ENCODE measurements at places on chromosomes 3 and 15.
A peak's percentile ranks its signal among the peaks of the same experiment; 100 is the strongest.

DNA sequence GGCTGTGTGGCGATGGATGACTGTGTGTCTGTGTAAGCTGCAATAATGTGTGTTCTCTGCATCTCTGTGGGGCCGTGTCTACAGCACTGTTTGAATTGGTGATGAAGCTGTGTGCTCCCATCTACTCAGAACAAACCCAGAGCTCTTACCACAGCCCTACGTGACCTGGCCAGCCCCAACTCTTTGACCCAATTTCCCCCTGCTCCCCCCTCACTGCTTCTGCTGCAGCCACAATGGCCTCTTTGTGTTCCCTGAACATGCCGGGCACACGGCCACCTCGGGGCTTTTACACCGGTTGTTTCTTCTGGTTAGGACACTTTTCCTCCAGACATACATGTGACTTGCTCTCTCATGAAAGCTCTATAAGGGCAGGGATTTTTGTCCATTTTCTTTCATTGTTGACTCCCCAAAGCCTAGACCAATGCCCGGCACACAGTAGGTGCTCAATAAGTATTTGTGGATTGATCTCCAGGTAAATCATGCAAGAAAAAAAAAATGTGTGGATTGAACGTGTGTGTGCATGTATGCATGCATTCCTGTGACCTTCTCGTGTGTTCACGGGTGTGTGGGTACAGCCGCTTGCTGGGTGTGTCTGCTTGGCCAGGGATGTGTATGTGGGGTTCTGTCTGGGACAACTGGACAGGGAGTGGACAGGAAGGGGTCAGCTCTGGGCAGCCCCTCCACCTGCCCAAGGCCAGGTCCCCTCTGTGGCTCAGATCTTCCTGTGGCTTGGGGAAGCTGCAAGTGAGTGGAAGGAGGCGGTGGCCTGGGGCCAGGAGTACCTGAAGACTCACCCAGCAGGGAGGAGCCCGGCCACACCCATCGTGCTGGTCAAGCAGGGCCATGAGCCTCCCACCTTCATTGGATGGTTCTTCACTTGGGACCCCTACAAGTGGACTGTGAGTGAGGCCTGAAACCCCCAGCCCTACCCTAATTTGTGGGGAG, 14.8 kb downstream of the VILL start:
- peaks cover 16% of the 10 kb centered on the region for H3K4me1 ChIP-seq
- H3K27me3 ChIP-seq, result no peaks in the 10 kb centered on the region
- DNase-seq, result no peak
- H3K4me3 ChIP-seq, result peak overlapping the region; percentile 36
- no peaks in the 10 kb centered on the region for H3K36me3 ChIP-seq
- peak overlapping the region; percentile 75 for H3K27ac ChIP-seq

DNA sequence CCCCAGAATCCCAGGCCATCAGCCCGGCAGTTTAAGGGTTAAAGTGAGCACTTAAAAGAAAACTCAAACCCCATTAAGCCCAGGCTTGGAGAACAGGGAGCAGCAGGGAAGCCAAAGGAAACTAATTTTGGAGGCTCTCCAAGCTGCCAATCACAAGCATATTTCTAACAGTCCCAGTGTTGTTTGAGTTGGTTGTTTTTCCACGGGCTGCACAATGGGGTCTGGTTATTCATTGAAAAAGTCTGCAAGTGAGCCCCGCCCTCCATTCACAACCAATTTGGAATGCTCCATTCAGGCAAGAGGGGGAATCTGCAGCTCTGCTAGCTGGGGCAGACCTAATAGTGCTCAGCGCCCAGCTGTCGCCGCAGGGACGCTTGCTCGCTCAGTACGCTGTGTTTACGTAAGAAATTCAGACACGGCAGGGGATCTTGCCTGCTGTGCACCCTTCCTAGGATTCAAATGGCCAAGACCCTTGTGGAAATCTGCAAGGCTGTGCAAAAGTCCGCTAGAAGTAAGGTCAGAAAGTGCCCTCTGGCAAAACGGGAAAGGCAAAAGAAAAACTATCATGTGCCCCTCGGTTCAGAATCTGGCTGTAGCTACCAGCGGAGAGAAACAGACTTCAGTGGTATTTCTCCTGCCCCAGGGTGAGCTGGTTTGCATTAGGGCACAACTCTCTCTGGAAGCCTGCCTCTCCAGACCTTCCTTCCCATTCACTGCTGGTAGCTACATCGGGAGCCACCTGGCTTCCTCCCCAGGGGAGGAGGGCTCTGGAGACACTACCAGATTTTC, 11.0 kb downstream of the ETV5 start:
- H3K27ac ChIP-seq, result no peak overlapping the region
- H3K4me1 ChIP-seq, result peaks cover 2% of the 10 kb centered on the region
- H3K4me3 ChIP-seq, result no peak overlapping the region
- peaks cover 93% of the 10 kb centered on the region for H3K27me3 ChIP-seq
- peaks cover 3% of the 10 kb centered on the region for H3K36me3 ChIP-seq
- no peak for DNase-seq

DNA sequence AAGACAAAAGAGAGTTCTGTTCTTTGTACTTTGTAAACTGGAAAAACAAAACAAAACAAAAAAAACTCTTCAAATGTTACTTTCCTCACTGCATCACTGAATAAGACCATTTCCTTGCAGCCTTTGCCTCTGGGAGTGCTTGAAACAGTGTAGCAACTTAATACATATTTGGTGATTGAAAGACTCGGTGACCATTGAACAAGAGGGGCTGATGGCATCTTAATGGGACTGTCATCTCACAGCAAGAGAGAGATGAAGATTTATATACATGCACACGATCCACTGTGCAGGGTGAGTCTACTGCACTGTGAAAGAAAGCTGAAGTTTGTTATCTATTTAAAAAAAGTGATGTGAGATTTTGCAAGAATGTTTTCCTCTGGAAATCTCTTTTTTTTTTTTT, 111.9 kb upstream of the KLHL25 start:
- H3K27ac ChIP-seq, result no peak overlapping the region
- H3K4me3 ChIP-seq, result no peak overlapping the region
- no peaks in the 10 kb centered on the region for H3K36me3 ChIP-seq
- peaks cover 3% of the 10 kb centered on the region for H3K4me1 ChIP-seq
- DNase-seq, result no peak

- peaks cover 61% of the 10 kb centered on the region for H3K4me1 ChIP-seq
- DNase-seq, result no peak
- H3K36me3 ChIP-seq, result peaks cover 3% of the 10 kb centered on the region
- peak overlapping the region; percentile 68 for H3K27ac ChIP-seq
Observed at GRCh38 chr3:20064387-20064786, 24.1 kb downstream of the KAT2B start.

DNA sequence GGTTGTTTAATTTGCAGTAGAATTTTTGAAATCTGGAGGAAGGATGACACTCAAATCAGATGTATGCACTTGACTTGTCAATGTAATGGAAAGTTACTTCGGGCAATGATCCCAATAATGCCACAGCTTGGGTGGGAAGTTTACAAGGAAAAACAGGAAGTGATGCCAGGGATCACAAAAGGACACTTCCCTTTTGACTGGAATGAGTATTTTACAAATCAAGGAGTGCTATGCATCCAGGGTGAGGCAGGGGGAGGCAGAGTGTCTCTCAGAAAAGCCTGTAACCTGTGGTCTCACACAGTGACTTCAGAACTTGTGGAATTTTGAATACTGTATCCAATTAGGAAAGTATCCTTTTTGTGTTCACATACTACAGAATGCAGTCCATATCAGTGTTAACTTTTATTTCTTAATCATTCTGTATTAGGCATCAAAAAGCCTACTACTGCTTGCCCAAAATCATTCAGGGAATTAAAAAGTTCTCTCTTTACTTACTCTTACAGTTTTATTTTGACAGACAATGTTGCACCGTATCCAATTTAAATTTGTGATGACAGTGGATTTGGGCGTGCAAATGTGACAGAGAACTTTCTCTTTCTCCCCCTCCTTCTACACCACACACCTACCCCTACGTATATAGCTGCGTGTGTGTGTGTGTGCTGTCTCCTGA, 445.1 kb downstream of the MECOM start:
- no peaks in the 10 kb centered on the region for H3K4me1 ChIP-seq
- no peak overlapping the region for H3K4me3 ChIP-seq
- H3K27ac ChIP-seq, result no peak overlapping the region
- no peaks in the 10 kb centered on the region for H3K27me3 ChIP-seq
- DNase-seq, result no peak

GRCh38 chr15:91408476-91409076, 308.5 kb downstream of the SV2B start:
- no peaks in the 10 kb centered on the region for H3K36me3 ChIP-seq
- peaks cover 14% of the 10 kb centered on the region for H3K4me1 ChIP-seq
- H3K4me3 ChIP-seq, result no peak overlapping the region
- H3K27me3 ChIP-seq, result peaks cover 7% of the 10 kb centered on the region
- no peak overlapping the region for H3K27ac ChIP-seq

DNA sequence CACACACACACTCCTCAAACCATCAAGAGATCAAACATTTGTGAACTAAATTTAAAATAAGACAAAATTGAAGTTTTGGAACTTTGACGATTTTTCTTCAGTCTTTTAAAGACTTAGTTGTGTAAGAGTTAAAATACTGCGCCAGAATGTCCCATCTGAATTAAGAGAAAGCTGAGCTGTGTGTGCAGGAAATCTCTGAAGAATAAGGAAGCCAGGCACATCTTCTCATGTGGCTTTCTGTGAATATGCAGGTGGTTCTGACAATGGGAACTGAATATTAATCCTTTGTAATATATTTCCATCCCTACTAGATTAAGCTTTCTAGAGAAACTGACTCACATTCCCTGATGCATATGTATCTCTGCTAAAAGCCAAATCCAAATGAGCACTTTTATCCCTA, 60.1 kb upstream of the ICE2 start:
- DNase-seq, result no peak
- H3K4me1 ChIP-seq, result peaks cover 84% of the 10 kb centered on the region
- peak overlapping the region; percentile 83 for H3K4me3 ChIP-seq
- H3K27ac ChIP-seq, result peak overlapping the region; percentile 98
- no peaks in the 10 kb centered on the region for H3K27me3 ChIP-seq

DNA sequence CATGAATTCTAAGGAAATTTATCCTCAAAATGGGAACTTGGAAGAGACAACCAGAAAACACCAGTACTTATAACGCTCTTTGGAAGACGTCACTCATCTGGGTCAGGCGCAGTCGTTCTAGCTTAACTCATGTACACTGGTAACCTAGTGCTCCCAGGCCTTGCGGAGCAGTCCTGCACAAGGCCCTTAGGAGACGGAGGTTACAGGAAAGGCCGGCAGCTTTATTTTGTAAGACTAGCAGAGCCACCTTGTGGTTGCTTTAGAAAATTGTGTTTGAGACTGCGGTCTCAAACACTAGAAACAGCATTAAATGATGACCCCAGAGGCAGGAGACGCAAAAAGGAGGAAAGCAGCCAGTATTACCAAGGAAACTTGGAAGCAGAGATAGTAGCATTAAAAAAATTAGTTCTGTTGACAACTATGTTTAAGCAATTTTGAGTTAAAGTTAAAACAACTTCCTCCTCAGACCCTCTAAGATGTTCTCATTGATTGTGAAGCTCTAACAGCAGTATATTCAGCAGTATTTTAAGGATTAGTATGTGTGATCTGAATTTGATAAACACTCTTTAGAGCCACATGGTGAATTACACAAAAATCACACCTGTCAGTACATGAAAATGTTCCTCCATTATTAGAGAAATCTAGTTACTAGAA, 141.9 kb upstream of the C2CD4B start:
- H3K4me3 ChIP-seq, result peak overlapping the region; percentile 80
- peaks cover 55% of the 10 kb centered on the region for H3K27me3 ChIP-seq
- H3K36me3 ChIP-seq, result no peaks in the 10 kb centered on the region
- no peak for DNase-seq
- peak overlapping the region; percentile 79 for H3K27ac ChIP-seq

- peaks cover 55% of the 10 kb centered on the region for H3K27me3 ChIP-seq
- no peak overlapping the region for H3K4me3 ChIP-seq
- no peak overlapping the region for H3K27ac ChIP-seq
- peaks cover 3% of the 10 kb centered on the region for H3K36me3 ChIP-seq
Observed at GRCh38 chr15:31973197-31973596, 57.1 kb upstream of the CHRNA7 start.

GRCh38 chr3:127908202-127908601, 6.8 kb upstream of the KBTBD12 start:
- no peaks in the 10 kb centered on the region for H3K4me1 ChIP-seq
- no peak overlapping the region for H3K4me3 ChIP-seq
- H3K27me3 ChIP-seq, result peaks cover 60% of the 10 kb centered on the region
- no peak overlapping the region for H3K27ac ChIP-seq
- no peaks in the 10 kb centered on the region for H3K36me3 ChIP-seq

DNA sequence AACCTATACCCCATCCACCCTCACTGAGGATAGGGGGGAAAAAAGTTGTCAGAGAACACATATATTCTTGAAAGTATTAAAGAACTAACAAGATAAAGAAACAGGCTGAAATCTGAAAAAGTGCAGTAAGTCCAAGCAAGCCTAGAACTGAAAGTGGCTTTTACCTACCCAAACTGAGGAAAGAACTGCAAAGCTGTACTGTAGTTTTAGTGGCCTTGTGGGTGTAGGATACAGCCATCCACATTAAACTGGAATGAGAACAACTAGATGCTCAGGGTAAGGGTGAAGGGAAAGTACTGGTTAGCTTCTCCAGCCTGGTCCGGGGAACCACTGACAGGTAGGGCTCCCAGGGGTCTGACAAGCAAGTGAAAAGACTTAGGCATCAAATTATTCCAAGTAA, 10.1 kb downstream of the UBP1 start:
- no peak for DNase-seq
- peaks cover 2% of the 10 kb centered on the region for H3K36me3 ChIP-seq
- H3K4me3 ChIP-seq, result no peak overlapping the region
- no peaks in the 10 kb centered on the region for H3K27me3 ChIP-seq
- peak overlapping the region; percentile 84 for H3K27ac ChIP-seq

GRCh38 chr3:130826516-130827182, 67.2 kb upstream of the ATP2C1 start:
- no peak for DNase-seq
- no peak overlapping the region for H3K27ac ChIP-seq
- H3K27me3 ChIP-seq, result peaks cover 26% of the 10 kb centered on the region
- no peak overlapping the region for H3K4me3 ChIP-seq

DNA sequence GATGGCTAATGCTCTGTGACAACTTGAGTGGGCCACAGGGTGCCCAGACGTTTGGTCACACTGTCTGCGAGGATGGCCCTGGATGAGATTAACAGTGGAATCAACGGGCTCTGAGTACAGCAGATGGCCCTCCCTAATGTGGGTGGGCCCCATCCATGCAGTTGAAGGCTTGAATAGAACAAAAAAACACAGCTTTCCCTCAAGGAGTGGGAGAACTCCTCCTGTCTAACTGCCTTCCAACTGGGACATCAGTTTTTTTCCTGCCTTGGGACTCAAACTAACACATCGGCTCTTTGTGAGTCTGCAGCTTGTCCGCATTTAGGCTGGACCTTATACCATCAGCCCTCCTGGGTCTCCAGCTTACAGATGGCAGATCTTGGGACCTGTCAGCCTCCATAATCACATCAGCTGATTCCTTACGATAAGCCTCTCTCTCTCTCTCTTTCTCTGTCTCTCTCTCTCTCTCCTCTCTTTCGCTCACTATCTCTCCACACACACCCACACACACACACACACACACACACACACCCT, 20.8 kb downstream of the FAM174B start:
- H3K27ac ChIP-seq, result no peak overlapping the region
- H3K36me3 ChIP-seq, result no peaks in the 10 kb centered on the region
- no peak overlapping the region for H3K4me3 ChIP-seq
- H3K4me1 ChIP-seq, result peaks cover 7% of the 10 kb centered on the region
- peaks cover 40% of the 10 kb centered on the region for H3K27me3 ChIP-seq
- no peak for DNase-seq

GRCh38 chr3:172581757-172582166, 58.5 kb upstream of the TNFSF10 start:
- peak overlapping the region; percentile 79 for H3K27ac ChIP-seq
- no peak overlapping the region for H3K4me3 ChIP-seq
- H3K4me1 ChIP-seq, result peaks cover 41% of the 10 kb centered on the region
- no peaks in the 10 kb centered on the region for H3K27me3 ChIP-seq
- no peaks in the 10 kb centered on the region for H3K36me3 ChIP-seq
- DNase-seq, result no peak

GRCh38 chr3:152270937-152271336, 2.2 kb downstream of the MBNL1 start:
- H3K4me1 ChIP-seq, result peaks cover 51% of the 10 kb centered on the region
- no peak for DNase-seq
- peak overlapping the region; percentile 95 for H3K27ac ChIP-seq
- peaks cover 7% of the 10 kb centered on the region for H3K36me3 ChIP-seq
- no peaks in the 10 kb centered on the region for H3K27me3 ChIP-seq
